ENCODE measurements at places on chromosomes 12 and 14.

GRCh38 chr12:111447571-111448265 lies 42.0 kb downstream of the SH2B3 start:
- no peak for DNase-seq

- DNase-seq: peak; percentile 51
Observed at GRCh38 chr14:74846968-74847665, 28.8 kb downstream of the PROX2 start.

DNA sequence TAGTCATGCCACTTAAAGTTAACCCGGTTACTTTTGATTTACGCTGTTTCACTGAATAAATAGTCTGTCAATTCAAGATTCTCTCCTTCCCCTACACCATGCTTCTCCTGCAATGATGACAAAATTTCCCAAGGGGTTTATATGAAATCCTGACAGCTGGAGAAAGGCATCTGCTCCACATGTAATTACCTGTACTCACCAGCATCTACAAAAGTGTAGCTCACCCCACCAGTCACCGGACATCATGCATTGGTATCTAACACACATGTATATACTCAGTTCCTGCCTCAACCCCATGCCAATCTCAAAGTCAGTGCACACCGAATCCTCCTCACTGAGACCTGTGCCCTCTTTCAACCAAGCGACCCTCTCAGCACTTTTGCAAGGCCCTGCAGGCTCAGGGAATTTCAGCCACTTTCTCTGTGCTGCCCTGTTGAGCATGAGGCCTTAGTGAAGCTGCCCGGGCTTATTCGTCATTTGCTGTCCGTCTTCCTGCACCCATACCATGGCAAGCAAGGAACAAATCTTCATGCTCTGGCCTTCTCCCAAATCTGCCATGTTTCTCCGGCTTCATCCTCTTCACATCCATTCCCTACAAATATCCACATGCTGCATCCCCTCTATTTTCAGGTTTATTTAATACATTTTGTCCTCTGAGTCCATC lies 131.6 kb downstream of the SEC23A start:
- DNase-seq: no peak

- no peak for DNase-seq
Observed at GRCh38 chr12:49556391-49557186, 11.4 kb downstream of the MCRS1 start.

GRCh38 chr12:94875525-94875924 lies 128.0 kb downstream of the NDUFA12 start:
- DNase-seq: no peak

GRCh38 chr12:81255456-81255855 lies 177.6 kb downstream of the ACSS3 start:
- no peak for DNase-seq

DNA sequence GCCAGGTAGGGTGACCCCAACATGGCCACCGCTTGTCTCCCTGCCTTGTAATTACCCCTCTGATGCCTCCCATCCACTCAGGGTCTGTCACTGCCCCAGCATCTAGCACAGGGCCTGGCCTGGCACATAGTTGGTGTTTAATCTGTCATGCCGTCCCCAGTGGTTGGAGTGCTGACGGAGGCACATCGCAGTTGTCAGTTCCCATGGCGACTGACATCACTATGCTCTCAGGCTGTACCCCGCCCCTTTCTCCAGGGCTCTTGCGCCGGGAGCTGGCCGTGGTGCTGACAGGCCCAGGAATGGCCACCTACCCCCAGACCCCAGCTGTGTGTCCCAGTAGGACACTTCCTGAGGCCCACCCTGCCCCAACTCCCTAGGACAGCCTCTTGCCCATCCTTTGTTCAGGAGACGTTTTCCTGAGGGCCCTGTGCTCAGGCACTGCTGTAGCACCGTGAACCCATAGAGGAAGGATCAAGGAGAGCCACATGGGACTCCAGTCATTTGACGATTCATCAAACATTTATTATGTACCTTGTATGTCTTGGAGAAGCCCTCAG lies 23.0 kb downstream of the FAM222A start:
- DNase-seq: peak; percentile 57

- peak; percentile 71 for DNase-seq
Observed at GRCh38 chr14:51395361-51395849, 155.4 kb downstream of the TMX1 start.

- DNase-seq: no peak
Observed at GRCh38 chr14:94635154-94635553, 23.0 kb downstream of the SERPINA3 start.

DNA sequence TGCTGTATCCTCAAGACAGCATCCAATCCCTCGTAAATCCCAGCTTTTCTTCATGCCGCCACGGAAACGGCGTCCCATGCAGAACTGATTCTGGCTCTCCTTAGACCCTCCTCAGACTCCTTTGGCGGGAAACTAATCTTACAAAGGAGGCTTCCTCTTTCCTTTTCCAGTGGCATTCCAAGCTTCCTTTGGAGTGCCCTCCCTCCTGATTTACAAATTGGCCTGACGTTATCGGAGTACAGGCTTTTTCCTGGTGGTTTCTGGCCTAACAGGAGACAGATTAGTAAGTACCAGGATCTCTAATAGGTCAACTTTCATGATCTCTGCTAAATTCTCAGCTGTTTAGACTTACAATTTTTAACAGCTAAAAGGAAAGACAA lies 1.3 kb upstream of the ZDHHC17 start:
- no peak for DNase-seq

GRCh38 chr12:19431407-19432308 lies 7.6 kb upstream of the AEBP2 start:
- peak; percentile 63 for DNase-seq

- no peak for DNase-seq
Observed at GRCh38 chr14:57161583-57162234, 107.0 kb downstream of the EXOC5 start.

DNA sequence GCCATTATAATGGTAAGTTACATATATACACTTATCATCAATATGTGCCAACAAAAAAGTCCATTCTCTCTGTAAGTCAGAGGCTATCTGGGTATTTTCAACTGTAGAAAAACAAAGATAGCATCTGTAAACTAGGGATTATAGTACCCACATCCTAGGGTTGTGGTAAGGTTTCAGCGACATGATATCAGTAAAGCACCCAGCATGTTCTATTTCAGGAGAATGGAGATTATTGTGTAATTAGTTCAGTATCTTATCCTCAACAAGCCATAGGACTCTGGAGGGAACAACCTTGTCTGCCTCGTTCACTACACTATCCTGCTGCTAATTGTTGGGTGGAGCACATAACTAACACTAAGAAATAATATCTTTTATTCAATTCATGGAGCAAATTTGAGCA lies 19.7 kb upstream of the CKAP4 start:
- no peak for DNase-seq

DNA sequence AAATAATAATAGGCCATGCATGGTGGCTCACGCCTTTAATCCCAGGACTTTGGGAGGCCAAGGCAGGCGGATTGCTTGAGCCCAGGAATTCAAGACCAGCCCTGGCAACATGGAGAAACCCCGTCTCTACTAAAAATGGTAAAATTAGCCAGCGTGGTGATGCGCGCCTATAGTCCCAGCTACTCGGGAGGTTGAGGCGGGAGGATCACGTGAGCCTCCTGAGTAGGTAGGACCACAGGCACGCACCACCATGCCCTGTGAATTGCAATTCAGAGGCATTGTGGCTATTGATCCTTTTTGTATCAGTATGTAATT lies 2.3 kb downstream of the ARHGDIB start:
- no peak for DNase-seq

- DNase-seq: no peak
Observed at GRCh38 chr12:42631513-42631912, 42.0 kb upstream of the PRICKLE1 start.

DNA sequence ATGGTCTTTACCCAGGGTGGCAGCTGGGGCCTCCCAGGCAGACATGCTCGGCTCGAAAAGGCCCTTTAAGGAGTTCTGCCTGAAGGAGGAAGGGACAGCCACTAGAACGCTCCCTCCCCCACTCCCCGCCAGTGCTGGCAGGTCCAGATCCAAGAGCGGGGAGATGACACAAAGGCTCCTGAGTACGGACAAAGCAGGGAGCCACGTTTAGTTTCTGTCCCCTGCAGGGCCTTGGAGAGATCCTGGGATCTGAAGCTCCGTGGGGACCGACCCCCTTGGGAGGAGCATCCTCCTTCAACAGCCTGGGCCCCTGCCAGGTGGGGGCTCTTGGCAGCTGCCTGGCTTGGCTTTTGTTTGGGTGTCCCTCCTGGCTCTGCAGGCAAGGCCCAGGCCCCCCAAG lies 89.7 kb downstream of the ESRRB start:
- no peak for DNase-seq

- no peak for DNase-seq
Observed at GRCh38 chr14:101808894-101809670, 47.6 kb downstream of the PPP2R5C start.

DNA sequence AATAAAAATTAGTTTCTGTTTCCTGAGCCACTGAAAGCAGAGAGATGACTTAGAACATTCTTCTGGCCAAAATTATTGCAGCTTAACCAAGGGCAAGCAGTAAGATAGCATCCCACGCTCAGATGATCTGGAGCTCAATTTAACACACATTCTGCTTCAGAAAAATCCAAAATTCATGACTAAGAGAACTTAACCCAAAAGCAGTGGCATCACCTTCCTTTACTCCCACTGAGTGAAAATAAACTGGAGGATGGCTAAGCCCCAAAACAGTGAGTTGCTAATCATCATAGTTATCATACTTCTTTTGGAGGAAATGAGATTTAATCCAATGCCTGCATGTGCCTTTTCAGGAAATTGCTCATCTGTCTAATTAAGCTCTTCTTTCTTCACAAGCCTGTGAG lies 195.4 kb downstream of the DUSP6 start:
- peak; percentile 52 for DNase-seq

- DNase-seq: no peak
Observed at GRCh38 chr12:47954058-47954457, 9.3 kb upstream of the TMEM106C start.

DNA sequence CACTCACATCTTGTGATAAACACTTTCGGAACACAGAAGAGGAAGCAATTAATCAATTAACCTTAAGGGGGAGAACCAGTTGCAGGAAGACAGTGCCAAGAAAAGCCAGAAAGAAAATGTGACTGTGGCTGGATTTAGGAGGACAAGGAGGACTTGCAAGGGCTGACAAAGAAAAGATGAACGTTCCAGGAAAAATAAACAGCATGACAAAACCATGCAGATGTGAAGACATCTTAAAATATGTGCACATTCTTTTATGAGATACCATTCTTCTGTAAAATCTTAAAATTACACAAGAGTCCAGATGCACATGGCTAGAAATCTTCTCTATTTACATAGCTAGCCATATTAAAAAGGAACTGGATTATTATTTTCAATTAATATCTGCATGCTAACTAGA lies 33.4 kb downstream of the KITLG start:
- peak; percentile 21 for DNase-seq

DNA sequence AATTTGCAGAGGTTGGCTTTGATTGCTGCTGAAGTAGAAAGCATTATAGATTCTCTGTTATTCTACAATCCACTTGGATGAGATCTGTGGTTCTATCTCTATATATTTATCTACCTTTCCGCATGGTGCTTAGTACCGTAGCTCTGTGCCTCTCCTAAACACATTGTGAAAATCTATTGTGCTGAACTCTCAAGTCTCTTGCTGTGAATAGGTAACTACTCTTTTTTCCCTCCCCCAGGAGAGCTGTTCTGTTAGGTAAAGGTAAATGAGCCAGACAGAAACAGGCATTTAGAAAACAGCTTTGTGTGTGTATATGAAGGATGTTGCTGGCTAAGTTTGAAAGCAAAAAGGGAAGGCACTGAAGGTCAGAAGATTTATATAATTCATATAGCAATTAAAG lies 112.6 kb downstream of the BRMS1L start:
- DNase-seq: no peak

GRCh38 chr12:108689314-108690190 lies 41.8 kb downstream of the CORO1C start:
- no peak for DNase-seq

GRCh38 chr12:82203086-82203485 lies 155.1 kb downstream of the CCDC59 start:
- DNase-seq: no peak

DNA sequence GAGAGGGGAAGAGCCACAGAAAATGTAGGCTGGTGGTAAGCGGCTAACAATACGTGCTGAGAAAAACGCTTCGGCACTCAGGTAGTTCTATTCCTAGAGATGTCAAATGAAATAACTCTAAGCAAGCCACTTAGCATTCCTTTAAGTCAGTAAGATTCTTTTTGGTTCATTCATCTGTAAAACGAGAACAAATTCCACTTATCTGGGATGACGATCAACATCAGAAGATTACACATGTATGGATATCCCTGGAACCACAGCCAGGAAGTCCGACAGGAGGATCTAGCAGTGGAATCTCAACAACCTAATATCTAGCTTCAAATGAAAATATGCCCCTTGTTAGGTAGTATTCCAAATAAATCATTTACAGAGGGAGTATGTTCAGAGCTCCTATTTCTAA lies 74.6 kb upstream of the CDKN3 start:
- DNase-seq: no peak

DNA sequence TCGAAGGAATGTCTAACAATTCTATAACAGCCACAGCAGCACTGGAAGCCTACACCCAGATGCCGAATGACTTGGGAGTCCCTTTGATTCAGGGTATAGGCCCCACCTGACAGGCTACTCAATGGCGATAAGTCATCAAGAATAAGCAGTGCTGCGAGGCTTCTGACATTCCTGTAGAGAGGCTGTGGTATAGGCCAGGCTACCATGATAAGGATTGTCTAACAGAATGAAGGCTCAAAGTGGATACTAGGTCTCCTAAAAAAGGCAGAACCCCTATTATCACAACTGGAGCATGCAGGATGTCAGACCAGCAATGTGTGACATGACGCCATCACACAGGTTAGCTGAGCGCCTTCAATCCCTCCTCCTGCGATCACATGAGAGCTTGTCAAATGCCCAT lies 53.2 kb downstream of the ZFP36L1 start:
- DNase-seq: no peak

DNA sequence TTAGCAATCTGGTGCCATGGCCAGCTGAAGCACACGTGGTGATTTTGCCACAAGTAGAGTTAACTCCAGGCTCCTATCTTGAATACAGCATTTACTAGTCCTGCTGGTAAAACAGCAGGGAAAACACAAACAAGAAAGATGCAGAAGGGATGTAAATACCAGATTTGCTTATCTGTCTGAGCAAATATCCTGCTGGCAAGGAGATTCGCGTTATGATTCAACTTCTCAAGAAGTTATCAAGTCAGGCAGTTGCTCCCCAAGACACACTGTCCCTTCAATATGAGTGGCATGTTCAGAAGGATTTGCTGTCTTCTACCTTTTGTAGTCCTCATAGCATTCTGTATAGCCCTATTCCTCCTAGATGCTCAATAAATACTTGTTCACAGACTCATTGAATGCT lies 171.2 kb upstream of the EGLN3 start:
- DNase-seq: no peak

DNA sequence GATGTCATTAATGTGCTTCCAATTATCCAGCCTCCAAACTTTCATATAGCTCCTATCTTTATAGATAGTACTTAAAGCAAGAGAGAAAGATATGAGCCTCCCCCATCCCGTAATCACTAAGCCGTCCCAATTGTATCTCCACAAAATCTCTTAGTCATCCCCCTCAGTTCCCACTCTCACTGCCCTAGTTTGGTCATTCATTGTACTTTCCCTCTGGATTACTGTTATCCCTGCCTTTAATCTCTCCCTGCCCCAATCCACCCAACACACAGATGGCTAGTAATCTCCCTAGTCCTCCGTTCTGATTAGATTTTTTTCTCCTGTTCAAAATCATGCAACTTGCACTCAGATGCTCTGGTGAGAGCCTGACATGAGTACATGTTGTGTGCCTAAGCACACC lies 5.4 kb upstream of the BCAT1 start:
- no peak for DNase-seq
